ENCODE measurements at places on chromosomes 7 and 10. TPM values are rescaled to one million over a fixed set of nuclear protein-coding genes. Genes with fewer than 3 reads are reported as not detected.

ELN gene
- total RNA-seq, result 14.6 TPM

CYTH3 gene
- 53.2 TPM for total RNA-seq

MYOZ1 gene
- 0.83 TPM for total RNA-seq

OR2A7 gene
- total RNA-seq, result 0.56 TPM

DNA sequence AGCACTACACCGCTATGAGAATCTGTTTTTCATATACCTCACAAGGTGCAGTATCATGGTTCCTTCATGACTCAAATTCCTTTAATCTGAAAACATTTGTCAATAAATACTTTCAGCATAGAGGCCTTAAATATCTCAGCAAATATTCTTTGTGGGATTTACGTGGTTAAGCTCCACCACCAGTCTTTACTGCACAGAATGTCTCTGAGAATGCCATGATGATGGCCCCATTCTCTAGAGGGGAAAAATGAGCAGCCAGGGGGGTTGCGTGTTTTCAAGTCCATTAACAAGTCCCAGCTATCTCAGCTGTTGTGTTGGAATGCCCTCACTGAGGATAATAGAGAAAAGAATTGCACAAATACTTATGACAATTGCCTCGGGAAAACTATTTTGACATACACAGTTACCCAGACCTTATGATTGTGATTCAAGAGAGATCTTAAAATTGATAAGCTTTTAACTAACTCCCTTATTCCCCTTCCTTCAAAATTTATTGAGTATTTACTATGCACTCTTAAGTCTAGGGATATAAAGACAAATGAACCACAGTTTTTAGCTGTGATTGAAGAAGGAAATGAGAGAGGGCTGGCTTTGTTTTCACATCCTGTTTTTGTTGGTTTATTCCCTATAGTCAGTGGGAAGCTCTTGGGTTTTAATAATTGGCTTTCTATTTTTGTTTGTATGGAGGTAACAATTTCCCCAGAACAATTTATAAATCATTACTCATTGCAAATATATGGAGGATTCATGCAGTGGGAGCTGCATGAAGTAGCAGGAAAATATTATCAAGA lies 176.5 kb upstream of the VWC2 start:
- DNase-seq, result no peak

DNA sequence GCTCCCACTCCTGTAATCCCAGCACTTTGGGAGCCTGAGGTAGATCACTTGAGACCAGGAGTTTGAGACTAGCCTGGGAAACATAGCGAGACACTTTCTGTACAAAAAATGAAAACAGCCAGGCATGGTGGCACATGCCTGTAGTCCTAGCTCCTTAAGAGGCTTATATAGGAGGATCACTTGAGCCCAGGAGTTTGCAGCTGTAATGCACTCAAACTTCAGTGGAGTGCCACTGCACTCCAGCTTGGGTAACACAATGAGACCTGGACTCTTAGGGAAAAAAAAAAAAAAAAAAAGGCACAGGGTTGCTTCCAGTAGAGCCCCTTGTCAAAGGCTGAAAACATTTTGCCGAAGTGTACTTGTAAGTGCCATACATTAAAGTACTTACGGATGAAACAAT lies 195.3 kb downstream of the PHTF2 start:
- no peak for DNase-seq

DNA sequence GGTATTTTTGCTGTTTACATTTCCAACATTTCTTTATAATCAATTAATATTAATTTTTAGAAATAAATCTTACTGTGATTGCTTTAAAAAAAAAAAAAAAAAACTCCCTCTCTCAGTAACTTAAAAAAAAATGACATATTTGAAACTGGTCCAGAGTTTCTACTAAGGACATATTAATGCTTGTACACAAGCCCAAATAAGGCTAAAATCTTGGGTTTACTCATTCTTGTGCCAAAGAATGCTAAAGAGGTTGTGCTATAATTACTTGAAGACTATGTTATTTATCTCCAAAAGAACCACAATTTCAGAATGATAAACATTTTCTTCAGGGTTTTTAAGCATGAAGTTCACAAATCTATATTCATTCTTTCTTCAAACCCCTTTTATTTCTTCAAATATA lies 39.4 kb upstream of the PHF14 start:
- DNase-seq, result no peak

DNA sequence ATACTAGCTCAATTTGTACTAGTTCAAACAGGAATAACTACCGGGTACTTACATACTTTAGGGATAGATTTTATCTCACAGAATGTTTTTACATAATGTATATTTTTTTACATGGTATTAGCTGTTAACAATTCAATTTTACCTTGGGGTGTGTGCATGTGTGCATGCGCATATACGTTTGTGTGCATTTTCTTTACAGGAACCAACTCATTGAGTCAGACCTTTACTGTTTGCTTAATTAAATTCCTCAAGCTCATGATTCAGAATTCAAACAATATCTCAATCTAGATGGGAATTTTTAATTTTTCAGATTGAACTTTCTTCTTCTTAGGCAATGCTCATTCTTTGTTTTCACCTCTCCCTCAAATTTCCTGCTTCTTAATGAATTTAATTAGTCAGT lies 24.7 kb upstream of the WASL start:
- no peak for DNase-seq

GRCh38 chr10:107733328-107734130 lies 569.0 kb upstream of the SORCS1 start:
- DNase-seq, result no peak

GRCh38 chr7:97187067-97187466 lies 69.6 kb downstream of the SDHAF3 start:
- DNase-seq, result no peak

DNA sequence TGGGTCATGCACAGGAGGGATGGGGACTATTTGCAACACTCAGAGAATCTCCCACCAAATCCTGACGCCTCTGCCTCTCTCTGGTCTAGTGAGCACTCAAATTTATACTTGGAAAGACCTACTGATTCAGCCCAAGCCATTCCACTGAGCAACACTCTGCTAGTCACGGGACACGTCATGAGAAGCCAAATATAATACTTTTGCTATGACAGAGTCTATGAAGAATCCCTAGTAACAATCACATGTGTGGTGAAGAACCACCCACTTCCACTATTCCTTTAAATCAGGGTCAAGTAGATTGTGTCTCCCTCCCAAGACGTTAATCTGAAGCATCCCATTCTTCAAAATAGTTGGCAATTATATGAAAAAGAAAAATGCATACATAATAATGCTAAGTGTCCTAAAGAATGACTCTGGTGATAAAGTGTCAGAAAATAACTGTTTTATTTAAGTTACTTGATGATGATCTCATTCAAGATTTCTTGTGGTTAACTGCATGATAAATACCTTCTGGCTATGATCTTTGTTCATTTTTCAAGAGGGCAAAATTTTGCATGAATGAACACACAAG lies 28.5 kb downstream of the CHCHD3 start:
- DNase-seq, result no peak
